ENCODE measurements at places on chromosomes 11 and 22.

DNA sequence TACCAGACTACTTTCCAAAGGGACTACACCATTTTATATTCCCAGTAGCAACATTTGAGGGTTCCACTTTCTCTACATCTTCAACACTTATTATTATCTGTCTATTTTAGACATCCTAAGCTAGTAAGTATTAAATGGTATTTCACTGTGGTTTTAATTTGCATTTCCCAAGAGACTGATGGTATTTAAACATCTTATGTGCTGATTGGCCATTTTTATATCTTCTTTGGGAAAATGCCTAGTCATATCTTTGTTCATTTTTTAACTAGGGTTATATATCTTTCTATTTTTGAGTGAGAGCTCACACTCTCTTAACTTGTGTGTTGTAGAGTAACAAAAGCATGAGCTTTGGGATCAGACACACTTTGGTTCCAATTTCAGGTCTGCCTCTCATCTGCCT is 73.7 kb downstream of the PRCP start:
- no peak for DNase-seq

DNA sequence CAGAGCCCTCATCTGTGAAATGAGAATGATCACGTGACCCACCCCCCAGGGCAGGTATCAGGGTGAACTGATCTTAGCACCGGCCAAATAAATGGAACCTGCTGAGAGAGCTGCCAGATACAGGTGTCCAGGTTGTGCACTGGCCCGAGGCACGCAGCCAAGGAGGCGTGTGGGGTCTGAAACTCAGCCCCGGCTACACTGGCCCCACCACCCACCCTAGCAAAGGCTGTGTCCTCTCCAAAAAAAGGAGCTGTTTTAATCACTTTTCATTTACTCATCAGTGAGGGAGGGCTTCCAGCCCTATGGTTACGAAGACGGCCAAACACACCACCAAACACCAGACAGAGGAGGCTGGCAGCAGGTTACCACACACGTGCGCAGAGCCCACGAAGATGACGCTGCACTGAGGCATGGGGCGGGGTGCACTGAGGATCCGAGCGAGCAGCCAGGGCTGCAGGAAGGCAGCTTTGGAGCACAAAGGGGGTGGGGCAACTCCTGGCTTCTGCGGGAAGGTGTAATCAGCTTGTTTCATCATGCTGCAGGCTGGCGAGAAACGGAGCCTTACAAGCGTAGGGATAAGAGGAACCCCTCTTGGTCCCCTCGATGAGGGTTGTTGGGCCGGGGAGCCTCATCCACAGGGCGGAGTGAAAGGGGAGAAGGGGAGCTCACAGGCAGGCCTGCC is 19.5 kb upstream of the SLC22A12 start:
- DNase-seq = peak; percentile 37

DNA sequence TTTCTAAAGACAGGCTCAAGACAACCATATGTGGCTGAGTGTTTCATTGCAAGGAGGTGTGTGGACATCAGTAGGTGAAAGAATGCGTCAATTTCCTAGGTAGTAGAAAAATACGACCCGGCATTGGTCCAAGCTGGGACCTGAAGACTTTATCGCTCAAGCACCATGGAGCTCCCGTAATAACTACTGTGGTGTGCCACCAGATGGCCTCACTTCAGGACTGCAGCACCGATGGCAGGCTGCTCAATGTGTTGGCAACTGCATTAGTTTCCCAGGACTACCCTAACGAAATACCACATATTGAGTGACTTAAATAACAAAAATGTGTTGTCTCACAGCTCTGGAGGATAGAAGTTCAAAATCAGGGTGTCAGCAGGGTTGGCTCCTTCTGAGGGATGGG is 72.4 kb upstream of the FAT3 start:
- no peak for DNase-seq

- peak; percentile 83 for DNase-seq
These were observed at the start of gene FRMD8 for GRCh38 chr11:65386307-65387140. Gene FRMD8, plus strand, starts transcription at chr11:65386637. Its CDS starts 400 bp downstream, at chr11:65387037.

DNA sequence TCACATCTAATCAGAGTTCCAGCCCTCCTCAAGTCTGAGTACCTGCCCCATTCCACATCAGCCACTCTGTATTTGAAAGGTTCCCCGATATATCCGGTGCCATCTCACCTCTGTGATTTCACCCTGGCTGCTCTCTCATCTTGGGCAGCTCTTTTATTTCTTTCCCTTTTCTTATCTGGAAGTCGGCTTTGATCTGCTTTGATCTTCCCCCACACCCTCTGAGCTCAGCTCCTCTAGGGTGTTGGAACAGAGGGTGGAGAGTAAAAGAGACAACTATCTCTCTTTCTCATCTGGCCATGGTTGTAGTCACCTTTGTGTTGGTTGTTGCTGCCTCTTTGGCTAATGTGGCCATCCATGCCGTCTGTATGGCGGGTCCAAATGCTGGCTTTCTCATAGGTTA is 108.3 kb downstream of the ENTHD1 start:
- no peak for DNase-seq

- DNase-seq = no peak
These were observed 48.6 kb downstream of the NXPE1 start for GRCh38 chr11:114511079-114511478.

DNA sequence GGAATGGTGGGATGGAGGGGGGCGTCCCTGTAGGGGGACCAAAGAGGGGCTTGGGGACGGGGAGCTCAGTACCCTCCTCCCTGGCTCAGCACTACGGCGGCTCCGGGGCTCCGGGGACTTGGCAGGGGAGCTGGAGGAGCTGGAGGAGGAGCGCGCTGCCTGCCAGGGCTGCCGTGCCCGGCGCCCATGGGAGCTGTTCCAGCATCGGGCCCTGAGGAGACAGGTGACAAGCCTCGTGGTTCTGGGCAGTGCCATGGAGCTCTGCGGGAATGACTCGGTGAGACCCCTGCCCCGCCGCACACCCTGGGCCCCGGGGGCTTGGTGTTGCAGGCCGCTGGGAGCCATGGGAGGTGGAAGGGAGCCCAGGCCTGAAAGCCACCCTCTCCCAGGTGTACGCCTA is 11.8 kb upstream of the MIF start:
- DNase-seq = no peak

DNA sequence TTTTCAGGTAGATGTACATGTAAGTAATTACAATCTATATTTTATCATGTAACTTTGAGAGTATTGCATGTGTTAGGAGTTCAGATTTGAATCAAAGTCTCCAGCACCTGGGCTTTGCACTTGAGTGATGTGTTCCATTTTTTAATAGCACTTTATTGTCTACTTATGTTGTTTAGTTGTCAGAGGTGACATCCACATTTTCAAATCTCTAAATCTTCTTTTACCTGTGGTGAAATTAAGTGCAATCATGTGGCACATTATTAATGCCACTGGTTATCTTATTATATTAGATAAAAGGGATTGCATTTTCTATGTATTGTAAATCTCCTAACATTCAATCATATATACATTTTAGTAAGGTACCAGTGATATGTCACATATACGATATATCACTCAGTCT is 333.4 kb downstream of the AASDHPPT start:
- no peak for DNase-seq

- peak; percentile 74 for DNase-seq
These were observed 252.7 kb downstream of the TMEM135 start for GRCh38 chr11:87290304-87290922.

GRCh38 chr11:95508219-95508890 is 277.4 kb upstream of the SESN3 start:
- peak; percentile 50 for DNase-seq

- DNase-seq = peak; percentile 5
These were observed 16.2 kb downstream of the PIWIL4 start for GRCh38 chr11:94583213-94583865.

- no peak for DNase-seq
These were observed 13.9 kb upstream of the TH start for GRCh38 chr11:2185324-2186085.

DNA sequence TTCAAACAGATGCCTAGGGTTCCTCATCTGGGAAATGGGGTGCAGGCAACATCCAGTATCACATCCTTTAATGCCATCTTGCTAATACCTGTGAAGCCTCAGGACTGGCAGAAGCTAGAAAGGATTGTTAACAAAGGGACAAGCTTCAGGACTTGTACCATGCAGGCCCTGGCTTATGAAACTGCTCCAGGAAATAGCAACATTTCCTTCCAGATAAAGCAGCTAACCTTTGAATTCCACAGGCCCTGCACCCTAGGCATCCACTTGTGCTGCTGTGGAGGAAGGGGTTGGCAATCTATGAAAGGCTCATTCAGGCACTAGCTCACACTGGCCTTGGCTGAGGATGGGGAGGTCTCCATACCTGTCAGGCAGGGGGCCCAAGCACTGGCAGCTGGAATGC is 87.2 kb downstream of the BTBD10 start:
- DNase-seq = no peak

GRCh38 chr11:12983336-12983735 is 25.8 kb upstream of the RASSF10 start:
- no peak for DNase-seq

DNA sequence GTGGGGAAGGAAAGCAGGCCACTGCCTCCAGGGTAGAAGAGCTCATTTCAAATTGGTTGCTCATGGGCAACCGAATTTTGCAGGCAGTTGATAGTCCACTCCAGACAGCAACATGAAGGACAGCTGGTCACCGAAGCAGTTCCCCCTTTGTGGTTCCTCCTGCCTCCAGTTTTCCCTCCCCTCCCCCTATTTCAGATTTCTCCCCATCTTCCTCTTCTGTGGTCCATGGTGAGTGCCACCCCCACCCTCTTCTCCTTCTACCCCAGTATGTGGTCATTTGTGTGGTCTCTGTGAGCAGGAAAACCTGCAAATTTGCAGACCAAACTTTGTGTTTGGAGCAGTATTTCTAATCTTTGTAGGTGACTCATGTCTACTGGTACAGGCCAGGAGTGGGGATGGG is 38.2 kb upstream of the PAK1 start:
- DNase-seq = no peak

DNA sequence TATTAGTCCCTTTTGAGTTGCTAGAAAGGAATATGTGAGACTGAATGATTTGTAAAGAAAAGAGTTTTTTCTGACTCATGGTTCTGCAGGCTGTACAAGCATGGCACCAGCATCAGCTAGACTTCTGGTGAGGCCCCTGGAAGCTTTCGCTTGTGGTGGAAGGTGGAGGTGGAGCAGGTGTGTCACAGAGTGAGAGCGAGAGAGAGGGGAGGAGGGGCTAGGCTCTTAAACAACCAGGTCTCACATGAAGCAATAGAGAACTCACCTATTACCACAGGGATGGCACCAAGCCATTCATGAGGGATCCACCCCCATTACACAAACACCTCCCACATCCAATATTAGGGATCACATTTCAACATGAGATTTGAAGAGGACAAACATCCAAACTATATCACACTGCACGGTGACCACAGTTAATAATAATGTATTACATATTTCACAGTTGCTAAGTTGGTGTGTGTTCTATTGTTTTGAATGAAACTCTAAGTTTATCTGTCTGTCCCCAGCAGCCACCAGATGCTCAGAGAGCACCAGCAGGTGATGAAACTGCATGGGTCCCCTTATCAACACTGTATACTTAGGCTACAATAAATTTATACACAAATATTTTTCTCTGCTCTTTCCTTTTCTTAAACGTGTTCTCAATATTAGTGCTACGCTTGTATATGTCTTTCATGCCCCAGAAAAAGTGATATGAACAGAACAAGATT is 14.1 kb downstream of the ZFP91 start:
- no peak for DNase-seq

DNA sequence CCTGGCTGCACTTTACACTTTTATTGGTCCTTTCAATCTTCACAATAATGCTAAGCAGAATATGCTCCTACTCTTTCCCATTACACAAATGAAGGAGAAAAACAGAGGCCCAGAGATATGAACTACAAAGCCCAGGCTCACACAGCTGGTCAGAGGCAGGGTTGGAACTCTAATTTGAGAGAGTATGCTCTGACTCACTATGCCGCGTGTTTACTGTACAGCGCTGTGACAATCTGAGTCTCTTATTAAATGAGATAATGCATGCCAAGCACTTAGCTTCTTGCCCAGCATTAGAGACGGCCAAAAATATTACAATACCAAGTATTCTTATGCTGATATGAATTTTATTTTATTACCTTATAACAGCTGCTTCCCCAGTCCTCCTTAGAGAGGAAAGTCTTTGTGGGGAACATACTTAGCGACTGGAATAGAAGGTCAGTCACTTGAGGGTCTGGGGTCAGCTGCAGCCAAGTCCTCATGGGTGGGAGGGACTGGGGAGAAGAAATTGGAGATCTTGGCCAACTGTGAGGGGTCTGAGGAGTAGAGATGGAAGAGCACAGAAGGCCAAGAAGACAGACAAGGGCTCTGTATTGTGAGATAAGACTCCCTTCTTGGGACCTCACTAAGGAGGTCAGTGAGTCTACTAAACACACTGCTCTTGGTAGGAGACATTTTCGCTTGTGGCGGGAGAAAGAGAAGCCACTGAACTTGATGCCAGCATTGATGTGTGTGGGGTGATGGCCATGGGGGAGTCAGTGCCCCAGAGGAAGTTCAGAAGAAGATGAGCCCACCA is 150.8 kb upstream of the TIMP3 start:
- DNase-seq = no peak

DNA sequence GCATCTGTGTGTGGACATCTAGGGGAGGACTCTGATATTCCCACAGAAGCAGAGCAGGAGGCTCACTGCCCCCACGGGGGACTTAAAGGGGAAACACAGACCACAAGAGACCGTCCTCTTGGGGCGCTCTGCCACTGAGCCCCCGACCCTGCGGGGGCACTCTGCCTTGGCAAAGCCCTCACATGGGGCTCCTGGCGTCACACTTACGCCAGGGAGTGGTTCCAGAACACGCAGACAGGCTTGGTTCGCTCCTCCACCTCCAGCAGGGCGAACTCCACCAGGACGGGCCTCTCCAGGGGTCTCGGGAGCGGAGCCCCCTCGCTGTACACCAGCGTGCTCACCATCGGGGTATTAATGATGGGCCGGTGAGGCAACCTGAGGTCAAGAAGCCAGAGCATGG is 45.1 kb downstream of the TRMU start:
- DNase-seq = no peak

Data from NCI-H82 (cell line).